ENCODE measurements at places on chromosomes 3 and 15.

- DNase-seq, result no peak
Measured at GRCh38 chr3:19183584-19183983, 35.3 kb downstream of the KCNH8 start.

DNA sequence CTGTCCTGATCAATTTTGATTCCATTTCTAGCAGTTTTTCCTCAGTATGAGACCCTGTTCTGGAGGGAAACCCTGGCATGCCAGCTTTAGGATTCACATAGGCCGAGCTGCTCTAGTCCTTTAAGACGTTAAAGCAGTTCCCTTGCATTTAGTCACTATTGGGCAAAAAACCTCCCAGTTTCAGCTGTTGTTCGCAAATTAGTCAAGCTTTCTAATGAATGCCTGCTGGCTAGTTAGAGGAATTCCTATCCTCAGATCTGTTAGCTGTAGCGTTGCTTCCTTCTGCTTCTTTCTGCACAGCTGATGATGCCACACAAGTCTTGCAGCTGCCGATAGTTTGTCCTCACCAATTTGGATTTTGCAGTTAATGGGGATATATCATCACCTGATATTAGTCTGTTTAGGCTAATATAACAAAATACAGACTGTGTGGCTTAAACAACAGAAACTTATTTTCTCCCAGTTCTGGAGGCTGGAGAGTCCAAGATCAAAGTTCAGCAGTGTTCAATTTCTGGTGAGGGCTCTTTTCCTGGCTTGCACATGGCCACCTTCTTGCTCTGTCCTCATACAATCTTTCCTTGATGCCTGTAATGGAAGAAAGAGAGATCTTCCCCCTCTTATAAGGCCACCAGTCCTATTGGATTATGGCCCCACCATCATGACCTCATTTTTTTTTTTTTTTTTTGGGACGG, 7.5 kb upstream of the UBL7 start:
- DNase-seq, result no peak

GRCh38 chr15:90091156-90091931, 10.9 kb downstream of the IDH2 start:
- DNase-seq, result no peak

GRCh38 chr3:41683666-41684350, 278.1 kb downstream of the ULK4 start:
- no peak for DNase-seq

GRCh38 chr15:40339621-40339945, 1.2 kb downstream of the CCDC9B start:
- no peak for DNase-seq

DNA sequence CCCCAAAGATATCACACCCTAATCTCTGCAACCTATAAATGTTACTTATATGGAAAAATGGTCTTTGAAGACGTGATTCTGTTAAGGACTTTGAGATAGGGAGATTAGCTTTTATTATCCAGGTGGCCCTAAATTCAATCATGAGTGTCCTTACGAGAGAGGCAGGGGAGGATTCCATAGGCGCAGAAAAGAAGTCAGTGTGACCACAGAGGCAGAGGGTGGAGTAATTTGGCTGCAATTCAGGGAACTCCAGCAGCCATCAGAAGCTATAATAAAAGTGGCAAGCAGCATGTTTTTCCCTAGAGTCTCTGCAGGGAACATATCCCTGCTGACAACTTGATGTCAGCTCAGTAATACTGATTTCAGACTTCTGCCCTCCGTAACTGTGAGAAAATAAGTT, 315.2 kb upstream of the ROBO2 start:
- DNase-seq, result no peak
